ENCODE measurements at places on chromosomes 3 and 15. TPM values are rescaled to one million over a fixed set of nuclear protein-coding genes. Genes with fewer than 3 reads are reported as not detected.

The ACKR4 gene
- total RNA-seq, result not detected

DNA sequence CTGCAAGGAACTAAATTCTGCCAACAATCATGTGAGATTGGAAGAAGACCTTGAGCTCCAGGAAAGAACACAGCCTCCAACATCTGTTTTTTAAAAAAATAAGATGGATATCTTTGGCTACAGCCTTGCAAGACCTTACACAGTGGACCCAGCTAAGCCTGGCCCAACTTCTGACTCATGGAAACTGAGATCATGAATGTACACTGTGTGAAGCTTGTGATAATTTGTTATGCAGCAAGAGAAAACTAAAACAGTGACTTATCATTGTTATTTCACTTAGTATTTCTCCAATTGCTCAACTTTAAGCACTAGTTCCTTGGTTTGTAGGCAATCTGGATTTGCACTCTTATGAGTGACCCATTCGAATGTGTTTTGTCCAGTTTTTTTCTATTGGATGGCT, 29.3 kb downstream of the SHQ1 start:
- no peak for DNase-seq

The SLC22A14 gene
- not detected for total RNA-seq

DNA sequence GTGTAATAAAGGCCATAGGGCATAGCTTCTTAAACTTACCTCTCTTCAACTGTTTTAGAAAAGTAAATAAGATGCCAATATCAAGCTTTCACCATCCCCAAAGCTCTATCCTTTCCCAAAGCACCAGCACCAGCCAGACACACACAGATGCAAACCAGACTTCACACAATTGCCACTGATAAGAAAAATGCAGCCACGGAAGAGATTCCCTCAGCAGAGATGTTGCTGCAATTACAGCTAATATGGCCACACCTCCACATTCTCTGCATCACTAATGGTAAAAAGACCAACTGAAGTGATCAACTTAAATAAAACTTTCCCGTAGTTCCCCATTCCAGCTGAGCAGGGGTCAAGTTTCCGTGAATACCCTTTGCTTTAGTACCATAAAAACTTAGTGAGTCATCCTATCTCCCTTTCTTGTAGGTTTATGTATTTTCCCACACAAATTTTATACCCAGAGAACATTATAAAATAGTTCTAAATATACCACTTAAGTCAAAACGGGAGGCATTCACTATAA, 64.4 kb downstream of the SLC9A9 start:
- no peak for DNase-seq

- DNase-seq, result no peak
These were observed 68.0 kb downstream of the PDZRN3 start for GRCh38 chr3:73556520-73557372.

The FETUB gene
- total RNA-seq, result not detected

DNA sequence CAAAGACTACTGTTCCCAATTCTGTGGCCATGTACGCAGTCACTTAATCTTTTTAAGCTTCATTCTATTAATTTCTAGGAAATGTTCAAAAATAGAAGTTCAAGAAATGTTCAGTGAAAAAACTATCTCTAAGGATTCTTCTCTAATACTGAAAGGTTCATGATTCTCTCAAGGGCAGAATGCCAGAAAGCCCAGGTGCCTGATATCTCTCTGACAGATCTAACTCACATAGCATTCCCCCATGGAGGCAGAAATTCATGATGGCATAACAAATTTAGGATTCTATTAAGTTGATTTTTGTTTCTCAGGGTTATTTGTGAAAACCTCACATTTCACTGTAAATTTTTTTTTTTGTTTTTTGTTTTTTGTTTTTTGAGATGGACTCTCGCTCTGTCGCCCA, 17.5 kb downstream of the CHRM5 start:
- no peak for DNase-seq

GRCh38 chr15:80984856-80985255, 4.8 kb downstream of the MESD start:
- no peak for DNase-seq

The BSN gene
- total RNA-seq, result not detected

- DNase-seq, result peak; percentile 94
These were observed 229.2 kb downstream of the SQOR start for GRCh38 chr15:45863881-45864580.

DNA sequence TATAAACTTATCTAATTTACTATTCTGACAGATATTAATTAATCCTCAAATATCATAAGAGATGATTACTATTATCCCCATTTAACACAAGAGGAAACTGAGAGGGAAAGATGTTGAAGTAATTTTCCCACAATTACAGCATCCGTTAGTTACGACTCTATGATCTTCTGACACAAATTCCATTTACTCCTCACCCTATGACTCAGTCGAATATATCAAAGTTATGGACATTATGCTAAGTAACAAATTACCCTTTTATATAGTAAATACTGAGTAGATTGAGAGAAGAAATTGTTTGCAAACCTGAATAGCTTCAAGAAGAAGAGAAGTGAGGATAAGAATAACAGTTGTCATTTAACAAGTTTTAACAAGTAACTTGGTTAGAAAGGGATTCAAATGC, 340.0 kb downstream of the TBC1D5 start:
- DNase-seq, result no peak

GRCh38 chr3:101202640-101203039, 117.7 kb downstream of the IMPG2 start:
- no peak for DNase-seq

GRCh38 chr3:27713078-27713423, 9.1 kb downstream of the EOMES start:
- DNase-seq, result no peak

GRCh38 chr3:44762170-44762677, 630 bp downstream of the KIF15 start:
- no peak for DNase-seq

GRCh38 chr3:87073496-87074145, 82.7 kb upstream of the VGLL3 start:
- no peak for DNase-seq

- DNase-seq, result no peak
These were observed 67.6 kb downstream of the SCN11A start for GRCh38 chr3:38984110-38984509.

- no peak for DNase-seq
These were observed 74.4 kb downstream of the AAGAB start for GRCh38 chr15:67180035-67180434.

All from SJSA1 (cell line).